ENCODE measurements at places on chromosomes 7 and 10.

GRCh38 chr7:41507686-41508268, 195.1 kb downstream of the INHBA start:
- no peak for DNase-seq

DNA sequence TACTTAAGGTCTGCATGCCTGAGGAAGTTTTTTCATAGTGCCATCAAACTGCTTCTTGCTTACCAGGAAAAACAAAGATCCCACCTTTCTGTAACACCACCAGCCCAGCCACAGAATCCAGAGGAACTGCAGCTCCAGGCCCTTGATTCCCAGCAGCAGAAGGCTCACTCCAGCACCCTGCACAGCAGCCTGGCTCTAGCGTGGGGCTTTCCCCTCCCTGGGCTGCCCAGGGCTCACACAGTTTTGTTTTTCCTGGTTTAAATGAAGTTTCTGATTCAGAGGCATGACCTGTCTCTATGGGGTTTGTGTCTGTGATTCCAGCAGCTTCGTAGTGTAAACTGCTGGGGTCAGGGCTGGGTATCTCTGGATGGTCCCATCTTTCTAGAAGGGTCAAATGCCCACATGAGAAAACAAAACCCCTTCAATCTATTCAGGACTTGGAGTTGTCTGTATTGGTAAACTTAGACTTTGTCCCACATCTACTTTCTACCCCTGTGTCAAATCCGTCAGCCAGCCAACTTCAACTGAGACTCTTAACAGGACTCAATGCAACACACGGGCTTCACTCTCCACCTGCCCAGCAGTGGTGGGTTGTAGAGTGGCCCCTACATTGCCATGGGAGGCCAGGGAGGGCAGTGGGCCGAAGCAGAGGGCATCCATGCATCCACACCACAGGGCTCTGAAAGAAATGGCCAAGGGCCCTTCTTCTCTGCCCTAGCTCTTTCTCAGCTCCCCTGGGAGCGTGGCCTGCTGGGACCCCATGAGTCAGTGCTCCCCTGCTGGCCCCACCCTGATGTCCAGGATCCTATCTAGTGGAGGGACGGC, 73.6 kb downstream of the ATXN7L1 start:
- DNase-seq, result no peak

DNA sequence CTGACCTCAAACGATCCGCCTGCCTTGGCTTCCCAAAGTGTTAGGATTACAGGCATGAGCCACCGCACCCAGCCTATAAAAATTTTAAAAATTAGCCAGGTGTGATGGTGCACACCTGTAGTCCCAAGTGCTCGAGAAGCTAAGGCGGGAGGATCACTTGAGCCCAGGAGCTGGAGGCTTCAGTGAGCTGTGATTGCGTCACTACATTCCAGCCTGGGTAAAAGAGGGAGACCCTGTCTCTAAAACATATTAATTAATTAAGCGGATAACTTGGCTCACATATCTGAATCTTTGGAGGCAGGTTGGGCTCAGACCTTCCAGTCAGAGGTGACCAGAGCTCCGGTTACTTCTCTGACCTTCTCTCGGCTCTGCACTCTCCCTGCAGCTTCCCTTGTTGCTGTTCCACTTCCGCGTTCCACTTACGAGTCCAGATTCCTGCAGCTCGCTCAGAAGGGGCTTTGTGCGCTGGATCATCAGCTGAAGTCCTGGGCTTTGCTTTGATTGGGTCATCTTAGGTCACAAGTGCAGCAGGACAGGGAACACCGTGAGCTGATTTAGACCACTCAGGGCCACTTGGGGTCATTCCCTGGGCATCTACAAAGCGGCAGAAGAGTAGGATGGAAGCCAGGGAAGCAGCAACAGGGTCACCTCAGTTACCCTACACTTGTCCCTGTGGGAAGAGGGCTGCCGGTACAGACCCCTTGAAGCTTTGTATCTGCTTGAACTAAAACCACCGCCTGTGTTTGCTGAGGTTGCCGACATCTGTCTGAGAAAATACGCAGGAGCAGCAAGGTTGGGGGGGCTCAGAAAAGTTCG, 2.0 kb upstream of the ARPC1B start:
- DNase-seq, result peak; percentile 91

GRCh38 chr7:12315049-12315448, 88.6 kb downstream of the VWDE start:
- DNase-seq, result no peak

- DNase-seq, result peak; percentile 96
Measured at GRCh38 chr7:71633551-71634008, 501.6 kb downstream of the GALNT17 start.

GRCh38 chr7:154960063-154960790, 42.7 kb downstream of the PAXIP1 start:
- peak; percentile 33 for DNase-seq

- DNase-seq, result no peak
Measured at GRCh38 chr7:151921451-151921850, 34.8 kb upstream of the GALNTL5 start.

- peak; percentile 98 for DNase-seq
Measured at GRCh38 chr7:44735403-44736165, 13.1 kb upstream of the ZMIZ2 start.

GRCh38 chr10:11156480-11156879, 138.8 kb downstream of the CELF2 start:
- no peak for DNase-seq

GRCh38 chr7:133061792-133062191, 20.1 kb downstream of the CHCHD3 start:
- DNase-seq, result no peak

DNA sequence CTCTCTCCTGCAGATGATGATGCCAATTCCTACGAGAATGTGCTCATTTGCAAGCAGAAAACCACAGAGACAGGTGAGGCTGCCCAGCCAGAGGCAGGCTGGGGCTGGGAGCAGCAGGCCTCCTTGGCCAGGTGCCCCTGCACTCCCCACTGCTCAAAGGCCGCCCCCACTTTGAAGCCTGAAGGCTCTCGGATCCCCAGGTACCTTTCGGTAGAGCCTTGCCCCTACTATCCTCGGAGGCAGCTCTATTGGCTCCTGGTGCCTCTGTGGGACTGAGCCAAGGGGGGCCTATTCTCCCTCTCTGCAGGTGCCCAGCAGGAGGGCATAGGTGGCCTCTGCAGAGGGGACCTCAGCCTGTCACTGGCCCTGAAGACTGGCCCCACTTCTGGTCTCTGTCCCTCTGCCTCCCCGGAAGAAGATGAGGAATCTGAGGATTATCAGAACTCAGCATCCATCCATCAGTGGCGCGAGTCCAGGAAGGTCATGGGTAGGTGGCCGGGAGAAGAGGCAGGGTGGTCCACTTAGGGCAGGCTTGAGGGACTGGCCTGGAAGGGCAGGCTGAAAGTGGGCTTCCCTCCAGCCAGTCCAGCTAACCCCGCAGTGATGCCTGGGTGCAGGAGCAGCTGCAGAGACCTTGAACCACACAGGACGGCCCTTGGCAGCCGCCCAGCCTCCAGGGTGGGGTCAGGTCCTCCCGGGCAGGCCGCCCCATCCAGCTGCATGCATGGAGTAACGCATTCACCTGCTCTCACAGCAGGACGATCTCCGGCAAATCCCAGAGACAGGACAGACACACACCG, 14.1 kb downstream of the LAT2 start:
- DNase-seq, result no peak

DNA sequence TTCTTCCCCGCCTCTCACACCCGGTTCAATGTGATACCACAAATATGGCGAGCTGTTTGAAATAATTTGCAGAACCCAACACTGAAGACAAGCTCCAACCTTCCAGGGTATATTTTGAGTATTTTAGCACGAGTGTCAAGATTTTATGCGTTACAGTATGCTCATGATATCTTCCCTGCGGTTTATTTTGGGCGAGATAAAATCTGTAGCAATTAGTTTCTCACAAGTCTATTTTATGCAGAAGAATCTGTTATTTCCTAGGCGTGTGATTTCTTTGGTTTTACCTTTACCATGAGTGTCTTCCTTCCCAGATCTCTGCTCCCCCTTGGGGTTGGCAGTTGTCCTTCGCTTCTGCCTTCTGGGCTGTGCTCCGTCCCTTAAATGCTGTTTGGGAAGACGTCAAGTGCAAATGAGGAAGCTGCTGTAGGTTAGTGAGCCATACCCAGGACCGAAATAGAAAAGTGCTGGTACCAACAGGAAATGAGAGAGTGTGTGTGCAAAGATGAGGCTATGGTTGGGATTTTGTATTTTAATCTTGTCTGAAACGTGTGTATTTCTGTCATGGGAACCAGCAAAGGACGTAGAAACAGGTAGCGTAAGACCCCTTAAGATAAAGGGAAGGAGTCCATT, 299.8 kb downstream of the KLF6 start:
- no peak for DNase-seq

GRCh38 chr10:61097026-61097425, 153.0 kb upstream of the RHOBTB1 start:
- DNase-seq, result no peak

- no peak for DNase-seq
Measured at GRCh38 chr10:107717046-107717445, 552.5 kb upstream of the SORCS1 start.

GRCh38 chr7:37483627-37484026, 35.0 kb upstream of the ELMO1 start:
- no peak for DNase-seq

DNA sequence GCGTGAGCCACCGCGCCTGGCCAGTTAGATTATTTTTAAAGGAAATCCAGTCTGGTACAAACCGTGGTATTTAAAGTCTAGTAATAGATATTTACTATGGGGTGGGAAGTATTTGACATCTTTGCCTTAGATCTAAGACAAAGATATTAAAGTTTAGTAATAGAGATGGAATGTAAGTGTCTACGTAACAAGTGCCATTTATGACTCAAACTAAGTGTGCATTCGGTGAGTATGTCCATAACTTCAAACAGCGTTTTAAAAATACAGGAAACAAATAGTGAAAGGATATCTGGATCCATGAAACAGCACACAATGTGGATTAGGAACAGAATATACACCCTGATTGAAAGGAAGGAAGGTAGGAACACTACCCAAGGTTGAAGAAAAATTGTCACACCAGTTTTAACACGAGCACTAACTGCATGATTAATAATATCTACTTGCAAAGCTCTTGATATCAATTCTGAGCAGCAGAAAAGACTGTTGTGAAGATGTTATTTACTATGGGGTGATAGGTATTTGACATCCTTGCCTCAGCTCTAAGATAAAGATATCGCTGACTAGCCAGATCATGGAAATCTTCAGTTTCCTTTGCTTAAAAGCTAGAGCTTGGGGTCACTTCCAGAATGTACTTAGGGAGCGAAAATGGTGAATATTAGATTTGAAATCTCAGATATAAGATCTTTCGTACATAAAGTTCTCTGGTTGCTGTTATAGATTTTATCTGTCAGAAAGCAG, 48.7 kb downstream of the EPC1 start:
- no peak for DNase-seq

DNA sequence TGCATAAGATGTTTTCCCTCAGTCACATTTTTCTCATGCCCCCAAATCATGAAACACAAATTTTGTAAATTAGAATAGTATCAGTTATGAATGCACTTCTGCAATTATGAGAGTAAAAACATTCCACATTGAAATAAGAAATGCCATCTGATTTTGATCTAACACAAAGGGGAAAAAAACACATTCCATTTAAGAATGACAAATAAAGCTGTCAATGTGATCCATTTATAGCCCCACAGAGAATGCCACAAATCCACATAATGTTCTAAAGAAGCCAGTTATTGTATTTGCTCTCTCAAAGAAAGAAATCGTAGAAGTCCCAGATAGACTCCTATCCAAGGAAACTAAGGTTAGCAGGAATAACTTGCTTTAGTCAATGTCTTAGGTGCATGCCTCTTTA, 48.7 kb upstream of the RHOBTB1 start:
- DNase-seq, result no peak

DNA sequence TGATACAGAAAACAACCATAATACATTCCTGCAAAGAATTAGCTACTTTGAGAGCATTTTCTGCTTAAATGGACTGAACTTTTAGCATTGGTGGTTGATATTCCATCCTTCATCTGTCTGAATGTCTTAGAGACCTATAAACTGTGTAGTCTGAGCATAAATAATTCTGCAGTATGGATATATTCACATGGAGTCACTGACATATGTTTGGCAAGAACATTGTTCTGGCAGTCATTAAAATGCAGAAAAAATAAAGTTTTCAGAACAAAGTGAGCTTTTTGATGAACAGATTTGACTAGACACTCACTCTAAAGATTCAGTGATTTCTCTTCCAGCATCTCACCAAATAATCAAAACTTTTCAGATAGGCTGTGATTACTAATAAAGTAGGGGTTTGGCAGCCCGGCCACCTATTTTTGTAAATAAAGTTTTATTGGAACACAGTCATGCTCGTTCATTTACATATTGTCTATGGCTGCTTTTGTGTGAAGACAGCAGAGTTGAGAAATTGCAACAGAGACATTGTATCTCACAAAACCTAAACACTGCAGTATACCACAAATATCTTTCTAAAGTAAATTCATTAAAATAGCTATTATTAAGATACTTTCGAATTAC, 44.1 kb upstream of the RAPGEF5 start:
- no peak for DNase-seq

DNA sequence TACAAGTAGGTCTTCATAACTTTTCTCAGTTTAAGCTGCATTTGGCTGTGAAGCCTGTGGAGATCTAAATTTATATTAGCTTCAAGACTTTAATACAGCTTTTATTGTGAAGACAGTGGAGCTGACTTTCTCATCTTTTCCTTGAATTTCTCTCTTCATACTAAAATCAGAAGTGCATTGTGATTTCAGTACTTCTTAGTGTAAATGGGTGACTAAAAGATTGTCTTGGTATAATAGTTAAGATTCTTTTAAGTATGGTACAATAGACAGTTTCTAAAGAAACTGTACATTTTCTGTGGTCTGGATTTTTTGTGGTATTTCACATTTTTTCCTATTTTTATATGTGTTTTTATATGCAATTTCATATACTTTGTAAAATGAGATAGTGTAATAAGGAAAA, 21.0 kb upstream of the DDX21 start:
- DNase-seq, result no peak

DNA sequence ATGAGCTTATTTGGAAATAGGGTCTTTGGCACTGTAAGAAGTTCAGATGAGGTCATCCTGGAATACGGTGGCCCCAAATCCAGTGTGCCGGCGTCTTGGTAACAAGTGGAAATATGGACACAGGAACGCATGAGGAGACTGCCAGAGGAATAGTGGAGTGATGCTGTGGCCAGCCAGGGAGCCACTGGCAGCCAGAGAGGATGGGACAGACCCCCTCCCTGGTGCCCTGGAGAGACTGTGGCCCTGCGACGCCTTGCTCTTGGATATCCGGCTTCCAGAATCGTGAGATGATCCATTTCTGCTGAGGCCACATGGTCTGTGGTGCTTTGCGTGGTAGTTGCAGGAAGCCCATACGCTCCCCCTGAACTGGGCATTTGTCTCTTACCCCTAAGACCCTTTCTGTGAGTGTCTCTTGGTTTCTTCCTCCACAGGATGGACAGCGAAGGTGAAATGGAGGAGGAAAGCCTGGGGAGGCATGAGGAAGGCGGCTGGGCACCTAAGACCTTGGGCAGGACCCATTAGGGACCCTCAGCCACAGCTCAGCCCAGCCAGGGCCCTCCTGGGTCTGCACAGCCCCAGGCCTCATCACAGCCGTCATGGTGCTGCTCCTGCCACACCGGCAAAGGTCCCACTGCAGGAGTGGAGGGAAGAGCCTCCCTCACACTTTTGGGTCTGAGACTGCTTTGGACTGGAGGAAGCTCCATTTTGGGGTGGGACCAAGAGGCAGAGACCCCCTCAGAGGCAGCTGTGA, 53.6 kb downstream of the INSIG1 start:
- DNase-seq, result no peak

Measured in ACHN (cell line).